Stimulated activated CD4-positive, alpha-beta T cell treated with anti-CD3 and anti-CD28 coated beads, TNF-alpha, amount 100 ng/mL, for 4 hours (primary cell): ENCODE measurements at places on chromosomes 12 and 14.

- DNase-seq, result no peak
Measured at GRCh38 chr12:110765111-110765510, 22.4 kb upstream of the PPP1CC start.

DNA sequence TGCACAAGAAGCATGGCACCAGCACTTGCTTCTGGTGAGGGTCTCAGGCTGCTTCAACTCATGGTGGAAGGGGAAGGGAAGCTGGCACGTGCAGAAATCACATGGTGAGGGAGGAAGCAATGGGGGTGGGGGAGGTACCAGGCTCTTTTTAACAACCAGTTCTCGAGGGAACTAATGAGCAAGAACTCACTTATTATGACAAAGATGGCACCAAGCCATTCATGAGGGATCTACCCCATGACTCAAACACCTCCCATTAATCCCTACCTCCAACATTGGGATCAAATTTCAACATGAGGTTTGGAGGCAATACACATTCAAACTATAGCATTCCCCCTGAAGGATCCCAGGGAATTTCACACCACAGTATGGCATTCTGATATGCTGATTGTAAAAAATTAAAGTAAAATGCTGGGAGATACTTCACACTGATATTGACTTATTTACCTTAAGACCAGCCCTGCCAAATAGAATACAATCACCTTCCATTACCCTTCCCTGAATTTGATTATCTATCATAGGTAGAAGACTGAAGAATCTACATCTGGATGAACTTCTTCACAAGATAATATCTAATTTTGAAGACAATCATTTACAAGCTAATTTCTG, 201.7 kb upstream of the PLXNC1 start:
- no peak for DNase-seq

GRCh38 chr14:64856529-64857445, 22.9 kb downstream of the SPTB start:
- DNase-seq, result no peak

DNA sequence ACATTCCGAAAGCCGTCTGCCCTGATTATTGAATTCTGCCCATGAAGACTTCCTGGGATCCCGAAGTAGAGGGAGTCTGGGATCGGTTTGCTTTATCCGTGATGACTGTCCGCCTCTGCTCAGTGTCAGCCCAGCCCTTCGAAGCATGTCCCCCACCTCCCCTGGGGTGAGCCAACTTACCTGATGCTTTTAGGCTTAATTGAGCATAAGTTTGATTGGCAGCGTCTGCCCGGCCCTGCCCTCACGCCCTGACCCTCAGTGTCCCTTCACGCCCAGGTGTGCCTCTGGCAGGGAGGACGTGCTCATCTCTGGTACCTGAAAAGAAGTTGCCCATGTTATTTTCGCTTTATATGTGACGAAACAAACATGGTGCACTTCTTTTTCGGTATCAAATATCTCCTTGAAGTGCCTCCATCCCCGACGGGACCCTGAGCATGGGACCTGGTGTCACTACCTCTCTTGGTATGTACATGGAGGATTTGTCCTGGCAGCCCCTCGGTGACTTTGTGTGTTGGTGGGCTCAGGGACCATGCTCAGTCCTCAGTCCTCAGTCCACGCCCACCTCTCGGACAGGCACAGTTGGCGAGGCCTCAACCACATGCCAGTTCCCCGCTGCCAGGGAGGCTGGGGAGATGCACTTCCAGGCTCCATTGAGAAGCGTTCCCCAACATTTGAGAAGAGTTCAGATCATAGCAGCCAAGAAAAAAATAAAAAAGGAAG, 130.1 kb upstream of the RTL1 start:
- DNase-seq, result no peak

GRCh38 chr14:63877550-63877939, 24.7 kb downstream of the SYNE2 start:
- DNase-seq, result no peak

DNA sequence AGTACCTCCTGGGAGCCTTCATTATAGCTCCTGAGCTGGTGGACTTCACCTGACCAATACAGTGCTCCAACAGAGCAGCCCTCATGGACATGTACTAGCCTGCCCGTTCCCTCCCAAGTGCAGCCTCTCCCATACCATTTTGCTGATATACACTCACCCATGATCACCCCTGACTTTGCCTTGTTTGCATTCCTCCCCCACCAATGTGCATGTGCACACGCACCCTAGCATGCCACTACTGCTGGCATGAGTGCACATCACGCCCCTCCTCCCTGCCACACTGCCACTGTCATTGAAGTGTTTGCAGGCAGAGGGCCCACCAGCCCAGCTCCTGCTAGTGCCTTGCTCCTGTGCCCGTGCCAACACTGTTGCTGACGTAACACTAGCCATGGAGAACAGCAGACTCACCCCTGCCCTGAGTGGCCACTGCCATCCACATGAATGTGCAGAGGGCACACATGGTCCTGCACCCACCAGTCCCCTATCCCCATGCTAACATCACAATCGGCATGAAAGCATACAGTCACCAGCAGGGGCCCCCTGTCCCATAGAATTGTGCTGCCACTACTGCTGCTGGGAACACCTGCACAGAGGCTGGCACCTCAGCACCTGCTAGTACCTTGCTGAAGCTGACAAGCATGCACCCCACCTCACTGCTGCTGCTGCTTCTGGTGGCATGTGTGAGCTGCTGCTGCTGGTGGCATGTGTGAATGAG, 110.3 kb downstream of the SINHCAF start:
- no peak for DNase-seq

DNA sequence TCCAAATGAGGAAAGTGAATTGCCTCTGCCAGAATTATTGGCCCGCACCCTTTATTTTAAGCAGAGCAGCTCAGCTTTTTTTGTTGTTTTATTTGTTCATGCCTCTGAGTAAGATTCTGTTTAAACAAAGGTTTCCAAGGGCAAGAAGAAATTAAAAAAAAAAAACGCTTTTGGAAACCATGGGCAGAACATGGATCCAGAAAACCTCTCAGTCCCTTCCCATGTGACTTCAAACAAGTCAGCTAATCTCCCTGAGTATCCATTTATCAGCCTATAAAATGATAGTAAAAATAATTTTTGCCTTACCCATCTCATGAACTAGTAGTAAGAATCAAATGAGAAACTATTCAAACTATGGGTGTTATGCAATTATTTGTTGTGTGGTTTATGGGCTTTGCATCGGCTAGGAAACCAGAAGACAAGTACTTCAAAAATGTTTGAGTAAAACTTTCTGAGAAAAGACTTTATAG, 27.6 kb downstream of the KITLG start:
- no peak for DNase-seq

DNA sequence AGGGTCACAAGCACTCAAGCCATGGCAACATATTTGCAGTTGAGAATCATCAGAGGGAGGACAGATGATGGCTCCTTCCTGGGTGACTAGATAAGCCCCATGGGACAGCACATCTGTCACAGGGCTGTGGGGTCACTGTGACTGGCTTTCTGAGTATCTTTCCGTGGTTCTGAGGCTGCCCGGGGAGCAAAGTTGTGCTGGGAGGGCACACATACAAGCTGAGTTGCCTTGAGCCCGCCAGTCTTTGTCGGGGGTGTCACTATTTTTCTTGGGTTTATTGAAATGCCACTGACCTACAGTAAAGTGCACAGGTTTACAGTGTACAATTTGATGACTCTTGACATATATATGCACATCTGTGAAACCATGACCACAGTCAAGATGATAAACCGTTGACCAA, 17.2 kb upstream of the KIF26A start:
- DNase-seq, result no peak

GRCh38 chr12:124684971-124685688, 117.7 kb upstream of the NCOR2 start:
- DNase-seq, result no peak

DNA sequence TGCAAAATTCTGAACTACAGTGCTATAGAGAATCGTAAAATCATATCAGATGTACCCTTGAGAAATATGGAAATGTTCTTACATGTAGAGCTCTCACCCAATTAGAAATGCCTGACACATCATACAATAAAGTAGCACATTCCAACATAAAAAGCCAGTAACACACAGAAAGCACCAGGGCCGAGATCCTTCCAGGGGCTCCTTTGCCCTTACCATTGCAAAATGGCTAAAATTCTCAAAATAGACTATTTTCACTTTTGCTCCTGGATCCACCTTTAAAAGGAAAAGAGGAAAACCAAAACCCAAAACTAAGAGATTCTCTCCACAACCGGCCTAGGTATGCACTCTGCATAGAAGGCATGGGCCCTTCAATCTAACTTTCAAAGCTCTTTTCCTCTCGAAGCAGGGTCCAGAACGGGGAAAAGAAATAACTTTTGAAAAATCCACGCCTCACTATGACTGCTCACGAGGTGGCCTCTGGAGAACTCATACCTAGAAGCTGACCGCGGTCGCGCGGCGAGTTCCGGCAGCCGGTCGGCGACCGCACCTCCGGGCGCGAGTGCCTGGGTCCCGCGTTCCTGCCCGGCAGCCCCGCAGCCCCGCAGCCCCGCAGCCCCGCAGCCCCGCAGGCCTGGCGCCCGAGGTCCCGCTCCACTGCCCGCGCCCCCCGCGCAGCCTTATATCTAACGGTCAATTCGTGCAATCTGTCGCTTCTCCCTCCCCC, 2.7 kb downstream of the OTX2 start:
- no peak for DNase-seq
